ENCODE measurements at places on chromosomes 5 and 9.

- DNase-seq = no peak
Observed at GRCh38 chr5:18243846-18244245, 609.6 kb downstream of the TAF11L14 start.

- DNase-seq = peak; percentile 87
Observed at GRCh38 chr9:87662808-87663528, 63.0 kb upstream of the CTSL start.

DNA sequence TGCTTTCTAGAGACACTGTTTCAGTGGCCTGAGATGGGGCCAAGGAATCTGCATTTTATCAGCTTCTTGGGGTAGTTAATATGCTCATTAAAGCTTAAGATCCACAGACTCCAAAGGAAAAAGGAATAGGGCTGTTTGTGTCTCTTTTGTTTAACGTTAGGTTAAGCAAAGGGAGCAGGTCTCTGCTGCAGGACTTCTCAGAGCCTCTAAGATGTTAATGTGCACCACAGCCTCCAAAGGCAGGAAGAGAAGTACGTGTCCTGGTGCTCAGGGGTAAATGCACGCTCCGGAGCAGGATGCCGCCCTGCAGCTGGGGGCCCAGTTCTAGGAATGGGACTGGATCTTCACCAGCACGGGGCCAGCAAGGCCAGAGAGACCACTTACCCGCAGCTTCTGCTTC, 19.6 kb downstream of the SPARC start:
- DNase-seq = no peak

- peak; percentile 64 for DNase-seq
Observed at GRCh38 chr5:151406322-151406947, 41.0 kb upstream of the SLC36A1 start.

- DNase-seq = peak; percentile 76
Observed at GRCh38 chr9:131043087-131043486, 34.1 kb downstream of the LAMC3 start.

DNA sequence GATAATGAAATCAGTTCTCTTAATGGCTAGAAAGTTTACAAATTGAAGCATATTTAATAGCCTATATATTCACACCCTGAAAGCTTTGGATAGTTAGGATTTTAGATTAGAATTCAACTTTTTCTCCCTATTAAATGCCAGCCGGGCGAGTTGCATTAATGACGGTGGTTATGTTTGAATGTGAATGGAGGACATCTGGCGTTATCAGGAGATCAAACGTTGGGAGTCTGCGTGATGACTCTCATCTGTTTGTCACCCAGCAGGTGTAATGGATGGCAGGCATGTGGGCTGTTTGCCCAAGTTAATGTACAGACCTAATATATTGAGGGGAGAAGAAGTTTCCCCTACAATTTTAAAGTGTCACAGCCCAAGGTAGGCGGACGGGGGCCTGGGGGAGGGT, 1227.7 kb upstream of the WWC1 start:
- DNase-seq = no peak
